Suppressor macrophage treated with lipopolysaccharide for 1 hour (primary cell): ENCODE measurements at places on chromosomes 6 and 20.

- no peak for DNase-seq
These were observed 89.5 kb downstream of the MAP3K7 start for GRCh38 chr6:90497411-90497810.

DNA sequence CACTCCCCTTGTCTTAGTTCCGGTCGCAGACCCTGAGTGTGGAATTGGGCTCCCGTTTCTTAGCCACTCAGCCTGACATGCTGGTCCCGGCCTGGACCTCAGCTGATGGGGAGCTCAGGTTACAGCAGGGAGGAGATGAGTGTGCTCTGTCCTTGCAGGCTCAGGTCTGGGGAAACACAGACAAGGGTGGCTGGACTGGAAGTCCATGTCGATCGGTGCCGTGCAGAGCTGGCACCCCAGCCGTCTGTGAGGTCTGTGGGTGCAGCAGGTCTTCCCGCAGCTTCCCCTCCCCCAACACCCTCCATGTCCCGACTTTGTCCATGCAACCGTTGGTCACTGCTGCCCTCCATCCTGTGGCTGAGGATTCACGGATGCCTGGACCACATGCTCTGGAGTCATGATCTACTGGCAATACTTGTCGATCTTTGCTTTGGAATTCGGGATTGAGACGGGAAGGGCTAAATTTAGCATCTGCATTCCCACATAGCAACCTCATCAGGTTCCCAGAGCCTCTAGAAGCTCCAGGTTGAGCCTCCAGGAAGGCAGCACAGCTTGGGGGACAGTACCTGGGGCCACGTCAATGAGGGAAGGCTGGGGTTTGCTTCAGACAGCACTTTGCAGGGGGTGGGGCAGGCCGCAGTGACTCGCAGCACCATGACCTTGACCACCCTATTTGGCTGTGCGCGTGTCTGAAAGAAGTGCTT is 118.8 kb downstream of the PSMB1 start:
- DNase-seq: no peak

DNA sequence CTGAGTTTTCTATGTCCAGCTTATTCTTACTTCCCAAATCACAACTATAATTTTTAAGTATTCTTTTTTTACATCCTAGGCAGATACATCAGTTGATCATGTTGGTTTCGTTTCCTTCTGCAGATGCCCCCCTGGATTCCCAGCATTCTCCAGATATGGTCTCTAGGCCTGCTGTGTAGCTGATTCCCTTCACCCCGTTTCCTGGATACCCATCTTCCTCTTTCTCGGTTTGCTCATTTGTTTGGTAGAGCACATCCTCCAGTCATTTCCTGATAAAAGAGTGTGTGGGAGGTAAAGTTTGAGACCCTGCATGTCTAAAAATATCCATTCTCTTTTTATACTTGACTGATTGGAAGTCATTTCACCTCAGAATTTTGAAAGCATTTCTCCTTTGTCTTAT is 66.4 kb downstream of the ANKS1A start:
- peak; percentile 65 for DNase-seq

DNA sequence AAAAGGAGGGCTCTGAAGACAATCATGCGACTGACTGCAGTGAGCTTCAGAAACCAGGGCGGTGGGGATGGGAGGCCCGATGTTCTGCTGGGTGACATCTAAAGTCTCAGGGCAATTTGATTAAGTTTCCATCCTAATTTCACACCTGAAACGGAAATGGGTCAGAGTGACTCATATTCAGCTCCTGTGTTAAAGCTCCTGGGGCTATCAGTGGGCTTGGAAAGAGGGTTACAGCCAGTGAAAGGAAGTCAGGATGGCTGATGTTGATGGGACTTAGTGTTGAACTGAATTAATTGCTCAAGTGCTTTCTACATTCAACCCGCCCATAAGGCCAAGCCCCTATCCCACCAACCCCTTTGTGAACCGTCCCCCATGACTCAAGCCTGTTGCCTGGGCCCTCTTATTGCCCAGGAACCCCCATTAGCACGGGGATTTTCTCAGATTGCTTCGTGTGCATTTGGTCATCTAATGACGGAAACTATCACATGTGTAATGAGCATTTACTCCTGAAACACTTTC is 47.1 kb upstream of the TBC1D7 start:
- no peak for DNase-seq

- peak; percentile 68 for DNase-seq
These were observed 2.7 kb downstream of the SLC32A1 start for GRCh38 chr20:38726804-38727606.
